T-cell (primary cell): ENCODE measurements at places on chromosomes 16 and 17. TPM values are rescaled to one million over a fixed set of nuclear protein-coding genes. Genes with fewer than 3 reads are reported as not detected.

DNA sequence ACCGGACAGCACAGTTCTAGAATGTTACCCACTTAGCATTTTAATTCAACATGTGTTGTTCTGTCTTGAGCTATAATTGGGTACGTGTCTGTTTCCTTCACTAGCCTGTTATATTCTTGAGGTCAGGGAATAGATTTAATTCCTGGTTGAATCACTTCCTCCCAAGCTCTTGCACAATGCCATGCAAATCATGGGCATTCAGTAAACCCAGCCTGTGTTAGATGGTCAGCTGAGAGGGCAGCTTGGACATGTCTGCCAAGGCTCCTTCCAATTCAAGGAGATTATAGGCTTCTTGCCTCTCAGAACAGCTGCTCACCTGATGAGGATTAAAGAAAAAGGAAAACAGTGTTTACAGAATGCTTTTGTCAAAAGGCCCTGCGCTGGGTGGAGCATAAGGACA is 12.6 kb downstream of the C1QTNF1 start:
- DNase-seq, result no peak

DNA sequence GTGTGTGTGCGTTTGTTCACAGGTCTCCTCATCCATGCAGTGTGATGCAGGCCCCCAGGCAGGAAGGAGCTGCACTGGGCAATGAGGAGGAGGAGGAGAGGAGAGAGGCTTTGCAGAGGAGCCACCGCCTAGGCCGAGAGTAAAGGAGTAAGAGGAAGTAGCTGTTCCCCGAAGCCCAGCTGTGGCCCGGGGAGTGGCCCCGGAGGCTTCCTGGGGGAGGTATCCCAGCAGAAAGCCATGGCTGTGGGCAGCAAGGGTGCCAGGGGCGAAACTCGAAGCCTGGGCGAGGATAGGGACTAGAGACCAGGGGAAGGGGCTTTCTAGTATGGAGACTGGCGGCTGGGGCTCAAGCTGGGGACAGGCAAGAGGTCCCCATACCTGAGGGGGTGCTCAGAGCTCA is 12.2 kb downstream of the C16orf95 start:
- DNase-seq, result no peak

The RNF43 gene
- 1.8 TPM for total RNA-seq

The CLEC18A gene
- 2.0 TPM for total RNA-seq

The G6PC1 gene
- total RNA-seq, result 0.19 TPM

The CLEC10A gene
- not detected for total RNA-seq

The RNF167 gene
- 144 TPM for total RNA-seq
